Activated CD4-positive, alpha-beta T cell treated with anti-CD3 and anti-CD28 coated beads, Interleukin-2, amount 10 ng/mL, durations not matched to agents 24 days and 14 days (primary cell): ENCODE measurements at places on chromosomes 13 and 19. TPM values are rescaled to one million over a fixed set of nuclear protein-coding genes. Genes with fewer than 3 reads are reported as not detected.

DNA sequence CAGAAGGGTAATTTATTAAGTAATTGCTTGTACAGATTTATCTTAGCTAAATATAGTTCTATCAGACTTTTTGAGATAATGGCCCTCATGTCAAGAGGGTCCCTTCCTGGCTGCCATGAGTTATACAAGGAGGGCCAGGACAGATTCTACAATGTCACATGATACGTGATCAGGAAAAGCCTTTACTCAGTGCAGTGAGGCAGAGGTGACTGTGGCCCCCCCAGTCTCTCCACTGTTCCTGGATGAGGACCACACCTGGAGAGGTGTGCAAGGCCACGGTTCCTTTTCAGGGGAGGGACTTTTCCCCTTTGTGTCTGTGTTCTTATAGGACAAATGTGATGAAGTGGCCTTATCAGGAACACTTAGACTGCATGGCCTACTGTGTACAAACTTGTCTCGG is 54.3 kb upstream of the LRCH1 start:
- no peak overlapping the region for H3K4me3 ChIP-seq
- H3K4me1 ChIP-seq = no peaks in the 10 kb centered on the region
- H3K27ac ChIP-seq = no peak overlapping the region
- H3K27me3 ChIP-seq = peaks cover 12% of the 10 kb centered on the region
- H3K36me3 ChIP-seq = no peaks in the 10 kb centered on the region

GRCh38 chr19:1523412-1524286 is at the start of gene PLK5:
TSS of gene PLK5 (plus strand) at chr19:1524077. CDS start at chr19:1526997, 2,920 bp downstream.
- peaks cover 20% of the 10 kb centered on the region for H3K27me3 ChIP-seq
- H3K4me1 ChIP-seq = no peaks in the 10 kb centered on the region
- H3K36me3 ChIP-seq = no peaks in the 10 kb centered on the region
- DNase-seq = no peak
- H3K4me3 ChIP-seq = no peak within 1 kb of the TSS

DNA sequence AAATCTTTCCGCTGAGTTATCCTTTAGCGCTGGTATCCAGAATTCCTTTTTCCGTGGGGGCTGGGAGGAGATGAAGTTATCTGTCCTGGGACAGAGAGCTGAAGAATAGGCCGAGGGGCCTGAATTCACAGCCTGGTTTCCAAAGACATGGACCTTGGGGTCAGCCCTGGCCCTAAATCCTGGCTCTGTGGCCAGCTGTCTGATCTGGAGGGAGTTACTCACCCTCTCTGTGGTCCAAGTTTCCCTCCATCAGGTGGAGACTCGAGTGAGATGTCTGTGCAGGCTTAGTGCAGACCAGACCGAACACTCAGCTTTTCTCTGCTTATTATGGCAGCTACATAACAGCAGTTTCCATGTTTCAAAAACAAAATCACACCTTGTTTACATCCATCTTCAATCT is 59.6 kb downstream of the CDADC1 start:
- H3K27me3 ChIP-seq = no peaks in the 10 kb centered on the region
- DNase-seq = no peak
- peaks cover 6% of the 10 kb centered on the region for H3K4me1 ChIP-seq
- H3K4me3 ChIP-seq = no peak overlapping the region

- H3K4me1 ChIP-seq = no peaks in the 10 kb centered on the region
- peaks cover 19% of the 10 kb centered on the region for H3K27me3 ChIP-seq
Observed at GRCh38 chr13:110261166-110262081, 45.5 kb downstream of the COL4A1 start.

DNA sequence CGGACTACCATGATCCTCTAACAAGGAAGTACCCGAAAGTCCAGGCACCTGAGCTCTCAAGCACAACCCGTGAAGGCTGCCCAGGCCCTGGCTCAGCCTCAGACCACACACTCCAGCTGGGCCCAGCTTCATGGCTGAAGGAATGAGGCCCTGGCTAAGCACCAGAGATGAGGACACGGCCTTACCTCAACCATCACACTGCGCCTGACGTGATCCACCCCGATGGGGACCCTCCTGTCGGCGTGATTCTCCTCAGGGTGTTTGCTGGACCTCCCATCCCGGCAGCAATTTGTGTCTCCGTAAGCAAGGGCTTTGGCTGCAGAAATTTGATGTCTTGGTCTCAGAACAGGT is 56.5 kb downstream of the F2RL3 start:
- no peaks in the 10 kb centered on the region for H3K36me3 ChIP-seq
- no peak for DNase-seq
- H3K4me1 ChIP-seq = no peaks in the 10 kb centered on the region
- no peak overlapping the region for H3K4me3 ChIP-seq

- peaks cover 2% of the 10 kb centered on the region for H3K4me1 ChIP-seq
- H3K36me3 ChIP-seq = no peaks in the 10 kb centered on the region
- DNase-seq = no peak
- peaks cover 15% of the 10 kb centered on the region for H3K27me3 ChIP-seq
Observed at GRCh38 chr13:44458313-44458975, 84.8 kb downstream of the SERP2 start.

DNA sequence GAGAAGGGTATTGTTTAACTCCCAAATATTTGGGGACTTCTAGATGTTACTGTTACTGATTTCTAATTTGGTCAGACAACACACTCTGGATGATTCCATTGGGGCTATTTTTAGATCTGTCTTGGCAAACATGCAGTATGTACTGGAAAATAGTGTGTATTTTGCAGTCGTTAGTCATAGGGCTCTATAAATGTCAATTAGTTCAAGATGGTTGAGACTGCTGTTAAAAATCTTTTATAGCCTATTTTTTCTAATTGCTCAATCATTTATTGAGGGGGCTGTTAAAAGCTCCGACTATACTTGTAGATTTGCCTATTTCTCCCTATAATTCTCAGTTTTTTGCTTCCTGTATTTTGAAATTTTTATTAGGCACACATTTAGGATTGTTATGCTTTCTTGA is 31.4 kb downstream of the PPP5C start:
- H3K27ac ChIP-seq = no peak overlapping the region
- H3K4me3 ChIP-seq = no peak overlapping the region
- no peaks in the 10 kb centered on the region for H3K27me3 ChIP-seq
- no peak for DNase-seq
- H3K4me1 ChIP-seq = peaks cover 3% of the 10 kb centered on the region
- peaks cover 62% of the 10 kb centered on the region for H3K36me3 ChIP-seq

GRCh38 chr13:41178040-41178439 is 16.3 kb downstream of the KBTBD7 start:
- no peak overlapping the region for H3K4me3 ChIP-seq
- H3K4me1 ChIP-seq = peaks cover 3% of the 10 kb centered on the region
- no peak overlapping the region for H3K27ac ChIP-seq

- H3K27ac ChIP-seq = peak overlapping the region; percentile 24
- H3K4me3 ChIP-seq = no peak overlapping the region
- H3K36me3 ChIP-seq = peaks cover 17% of the 10 kb centered on the region
- no peaks in the 10 kb centered on the region for H3K4me1 ChIP-seq
- H3K27me3 ChIP-seq = no peaks in the 10 kb centered on the region
Observed at GRCh38 chr19:5038631-5039271, 69.8 kb downstream of the KDM4B start.

DNA sequence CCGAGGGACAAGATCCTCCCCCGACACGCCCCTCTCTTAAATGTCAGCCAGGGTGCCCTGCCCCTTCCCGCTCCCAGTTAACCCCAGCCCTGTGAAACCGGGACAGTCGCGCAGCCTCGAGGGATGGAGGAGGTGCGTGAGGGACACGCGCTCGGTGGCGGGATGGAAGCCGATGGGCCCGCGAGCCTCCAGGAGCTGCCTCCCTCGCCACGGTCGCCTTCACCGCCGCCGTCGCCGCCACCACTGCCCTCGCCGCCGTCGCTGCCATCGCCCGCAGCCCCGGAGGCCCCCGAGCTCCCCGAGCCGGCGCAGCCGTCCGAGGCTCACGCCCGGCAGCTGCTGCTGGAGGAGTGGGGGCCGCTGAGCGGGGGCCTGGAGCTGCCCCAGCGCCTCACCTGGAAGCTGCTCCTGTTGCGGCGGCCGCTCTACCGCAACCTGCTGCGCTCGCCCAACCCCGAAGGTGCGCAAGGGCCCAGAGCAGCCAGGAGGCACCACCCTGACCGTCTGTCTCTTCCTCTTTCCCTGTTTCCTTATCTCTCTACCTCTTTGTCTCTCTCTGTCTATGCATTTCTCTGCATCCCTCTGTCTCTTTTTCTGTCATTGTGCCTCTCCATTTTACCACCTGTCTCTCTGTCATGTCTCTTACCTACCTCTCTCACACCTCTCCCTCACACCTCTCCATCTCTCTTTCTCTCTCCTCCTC is at the start of gene NCCRP1:
Gene NCCRP1 (plus strand): TSS at position 105 of the 703 bp plus-strand sequence. CDS start 19 bp downstream, at position 124.
- H3K27ac ChIP-seq = no peak within 1 kb of the TSS
- H3K4me3 ChIP-seq = peak within 1 kb of the TSS; percentile 36
- peaks cover 60% of the 10 kb centered on the region for H3K27me3 ChIP-seq
- no peaks in the 10 kb centered on the region for H3K36me3 ChIP-seq

Gene ZNF439
- 3.3 and 3.9 TPM in 2 replicates for total RNA-seq

Gene ATP1A3
- 0.68 and 1.2 TPM in 2 replicates for total RNA-seq

Gene ZNF256
- total RNA-seq = 3.2 and 3.9 TPM in 2 replicates

- H3K36me3 ChIP-seq = no peaks in the 10 kb centered on the region
- H3K27ac ChIP-seq = no peak overlapping the region
- DNase-seq = no peak
- peaks cover 2% of the 10 kb centered on the region for H3K27me3 ChIP-seq
- H3K4me3 ChIP-seq = no peak overlapping the region
Observed at GRCh38 chr19:38470788-38471480, 37.4 kb downstream of the RYR1 start.

- no peaks in the 10 kb centered on the region for H3K27me3 ChIP-seq
- no peaks in the 10 kb centered on the region for H3K36me3 ChIP-seq
- H3K4me3 ChIP-seq = no peak overlapping the region
- DNase-seq = no peak
- no peak overlapping the region for H3K27ac ChIP-seq
Observed at GRCh38 chr13:47598340-47598911, 402.6 kb downstream of the SUCLA2 start.

- H3K4me1 ChIP-seq = no peaks in the 10 kb centered on the region
- no peaks in the 10 kb centered on the region for H3K36me3 ChIP-seq
- H3K27me3 ChIP-seq = peaks cover 11% of the 10 kb centered on the region
- no peak overlapping the region for H3K27ac ChIP-seq
- H3K4me3 ChIP-seq = no peak overlapping the region
Observed at GRCh38 chr13:110269509-110270185, 37.3 kb downstream of the COL4A1 start.

Gene ZNF227
- 17.8 and 18.8 TPM in 2 replicates for total RNA-seq
